ENCODE measurements at places on chromosomes 1 and 21.
A peak's percentile ranks its signal among the peaks of the same experiment; 100 is the strongest.

- no peak for DNase-seq
These were observed 130.3 kb upstream of the C21orf91 start for GRCh38 chr21:17949421-17949820.

DNA sequence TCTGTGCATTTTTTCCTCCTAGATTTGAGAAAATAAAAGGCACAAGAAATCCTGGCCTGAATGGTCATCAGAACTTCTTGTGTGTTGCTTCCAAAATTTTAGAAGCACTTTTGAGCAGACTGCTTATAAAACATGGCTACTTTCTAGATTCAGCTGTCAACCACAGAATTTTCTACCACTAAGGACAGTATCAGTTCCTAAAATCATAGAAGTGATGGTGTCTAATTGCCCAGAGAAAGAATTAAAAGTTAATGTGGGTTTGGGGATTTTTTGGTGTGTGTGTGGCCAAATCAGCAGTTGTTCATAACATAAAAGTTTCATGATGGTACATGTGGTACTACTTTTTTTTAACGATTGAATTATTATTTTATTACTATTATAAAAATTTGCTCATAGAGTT is 171.4 kb upstream of the SNX7 start:
- no peak for DNase-seq

GRCh38 chr1:158691907-158692306 is 5.4 kb upstream of the SPTA1 start:
- DNase-seq: no peak

DNA sequence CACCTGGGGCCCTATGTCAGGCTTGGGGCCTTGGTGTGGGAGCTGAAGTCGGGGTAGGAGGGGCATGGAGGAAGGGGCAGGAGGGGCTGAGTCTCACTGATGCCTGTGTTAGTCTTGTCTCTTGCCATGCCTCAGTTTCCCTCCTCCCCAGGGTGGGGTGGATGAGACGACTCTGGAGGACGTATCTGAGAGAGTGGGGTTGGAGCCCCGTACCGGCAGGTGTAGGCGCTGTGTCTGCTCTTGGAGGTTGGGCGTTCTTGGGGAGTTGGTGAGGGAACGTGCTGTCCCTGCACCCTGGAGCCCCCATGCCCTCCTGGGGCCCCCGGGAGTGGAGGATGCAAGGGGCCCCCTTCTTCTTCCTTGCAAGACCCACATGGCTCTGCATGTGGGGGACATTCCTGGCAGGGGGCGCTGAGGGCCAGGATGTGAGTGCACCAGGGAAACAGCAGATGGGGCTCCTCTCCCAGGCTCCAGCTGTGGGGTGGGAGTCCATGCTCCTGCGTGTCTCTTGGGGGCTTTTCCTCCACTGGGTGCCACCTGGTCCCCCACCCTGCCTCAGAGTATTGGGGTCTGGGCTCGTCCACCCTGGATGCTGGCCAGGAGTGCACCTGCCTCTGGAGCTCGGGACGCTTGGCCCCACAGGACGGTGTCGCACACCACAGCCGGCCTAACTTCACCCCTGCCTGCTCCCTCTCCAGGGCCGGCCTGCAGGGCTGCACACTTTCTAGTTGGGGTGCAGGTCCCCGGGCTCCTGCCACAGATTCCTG is 1.4 kb upstream of the TNFRSF14 start:
- peak; percentile 60 for DNase-seq

- DNase-seq: no peak
These were observed 25.4 kb upstream of the SMYD3 start for GRCh38 chr1:246532519-246532918.

- DNase-seq: no peak
These were observed 36.4 kb downstream of the FMO3 start for GRCh38 chr1:171127099-171127498.

DNA sequence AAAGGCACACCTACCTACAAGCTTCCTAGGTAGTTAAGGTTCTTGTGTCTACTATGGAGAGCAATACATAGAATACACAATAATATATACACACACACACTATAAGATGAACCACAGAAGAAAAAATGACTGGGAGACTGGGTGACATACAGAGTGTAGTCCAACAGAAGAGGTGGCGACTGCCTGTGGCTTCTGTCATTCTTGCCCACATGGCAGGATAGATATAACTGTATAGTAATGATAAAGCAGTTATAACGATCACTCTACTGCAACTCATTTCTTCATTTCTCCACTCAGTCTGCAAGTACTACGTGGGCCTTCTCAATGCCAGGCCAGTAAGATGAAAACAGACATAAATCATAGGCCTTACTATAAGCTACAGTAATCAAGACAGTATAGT is 113.8 kb upstream of the EDN2 start:
- DNase-seq: no peak

GRCh38 chr1:246788895-246789338 is 64.7 kb downstream of the SCCPDH start:
- no peak for DNase-seq

DNA sequence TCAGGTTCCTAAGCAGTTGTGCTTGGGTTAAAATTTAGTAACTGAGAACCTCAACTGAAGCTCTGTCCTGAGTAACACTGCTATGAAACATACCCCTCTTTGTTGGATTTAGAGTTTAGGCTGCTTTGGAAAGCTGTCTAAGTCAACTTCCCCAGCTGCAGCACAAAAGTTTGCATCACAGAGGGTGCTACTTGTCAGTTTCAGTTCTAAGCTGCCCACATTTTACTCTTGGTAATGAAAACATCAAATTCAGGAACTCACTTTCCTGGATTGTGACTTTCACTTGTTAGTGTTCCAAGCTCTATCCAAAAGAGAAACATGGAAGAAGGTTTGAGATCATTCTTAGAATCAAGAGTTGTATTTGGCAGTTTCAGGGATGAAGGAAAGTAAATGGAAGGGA is 191.7 kb upstream of the NFIA start:
- no peak for DNase-seq

DNA sequence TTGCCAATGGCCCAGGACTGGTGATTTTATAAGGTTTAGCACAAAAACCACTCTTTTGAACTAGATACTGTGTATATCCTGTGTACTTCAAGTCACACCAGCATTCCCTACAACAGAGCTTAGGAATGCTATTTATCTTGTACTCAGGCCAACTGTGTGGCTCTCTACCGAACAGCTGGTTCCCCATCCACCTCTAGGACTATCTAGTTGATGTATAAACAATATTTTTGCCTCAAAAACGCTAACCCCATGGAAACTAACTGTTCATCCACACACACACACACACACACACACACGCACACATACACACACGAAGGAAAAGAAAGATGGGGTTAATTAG is 28.7 kb upstream of the SLC45A3 start:
- no peak for DNase-seq

DNA sequence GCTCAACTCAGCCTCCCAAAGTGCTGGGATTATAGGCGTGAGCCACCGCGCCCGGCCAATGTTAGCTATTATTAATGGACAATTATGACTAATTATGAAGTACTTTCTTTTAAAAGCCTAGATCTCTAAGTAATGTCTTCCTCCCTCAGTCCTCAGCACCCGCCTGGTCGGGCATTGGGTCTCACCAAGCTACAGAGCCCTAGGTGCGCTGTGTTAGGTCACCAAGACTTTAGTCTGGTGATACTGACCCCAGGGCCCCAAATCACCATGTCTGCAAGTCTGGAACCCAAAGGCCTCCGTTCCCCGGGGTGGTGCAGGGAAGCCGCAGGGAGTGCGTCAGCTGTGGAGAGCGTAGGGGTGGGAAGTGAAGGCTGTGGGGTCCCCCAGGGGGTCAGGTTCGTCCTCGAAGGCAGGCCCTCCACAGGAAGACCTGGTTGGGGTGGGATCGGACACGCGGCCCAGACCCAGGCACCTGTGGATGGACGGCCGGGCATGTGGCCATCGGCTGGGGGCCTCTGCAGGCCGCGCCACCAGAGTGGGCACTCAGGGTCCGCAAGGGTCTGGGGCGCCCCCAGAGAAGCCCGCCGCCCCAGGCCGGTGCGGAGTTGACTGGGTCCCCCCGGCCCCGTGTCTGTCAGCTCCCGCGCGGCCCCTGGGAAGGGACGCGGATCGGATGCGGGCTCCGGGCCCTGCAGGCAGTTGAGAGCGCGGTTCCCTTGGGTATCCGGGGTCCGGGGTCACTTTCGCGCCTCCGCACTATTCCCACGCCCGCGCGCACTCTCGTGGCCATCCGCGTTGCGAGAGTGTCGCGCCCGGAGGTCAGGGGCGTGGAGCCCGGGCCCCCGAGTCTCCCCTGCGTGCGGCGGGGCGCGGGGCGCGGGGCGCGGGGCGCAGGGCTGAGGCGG is 710 bp upstream of the PDXK start:
- peak; percentile 26 for DNase-seq

GRCh38 chr21:14918527-14918926 is 146.3 kb downstream of the NRIP1 start:
- DNase-seq: no peak

DNA sequence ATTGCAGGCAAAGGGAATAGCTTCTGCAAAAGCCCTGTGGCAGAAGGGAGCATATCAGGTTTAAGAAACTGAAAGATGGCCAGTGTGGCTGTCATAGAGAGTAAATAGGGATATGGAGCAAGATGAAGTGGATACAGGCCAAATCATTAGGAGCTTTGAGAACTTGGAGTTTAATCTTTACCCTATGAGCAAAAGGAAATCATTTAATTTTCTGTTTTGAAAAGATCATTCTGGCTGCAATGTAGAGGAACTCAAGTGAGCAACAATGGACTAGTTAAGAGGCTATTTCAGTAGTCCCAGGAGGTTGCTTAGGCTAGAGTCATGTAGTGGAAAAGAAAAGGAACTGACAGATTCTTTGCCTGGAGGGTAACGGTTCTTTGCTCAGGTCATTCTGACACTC is 47.2 kb downstream of the RAP1A start:
- DNase-seq: no peak

DNA sequence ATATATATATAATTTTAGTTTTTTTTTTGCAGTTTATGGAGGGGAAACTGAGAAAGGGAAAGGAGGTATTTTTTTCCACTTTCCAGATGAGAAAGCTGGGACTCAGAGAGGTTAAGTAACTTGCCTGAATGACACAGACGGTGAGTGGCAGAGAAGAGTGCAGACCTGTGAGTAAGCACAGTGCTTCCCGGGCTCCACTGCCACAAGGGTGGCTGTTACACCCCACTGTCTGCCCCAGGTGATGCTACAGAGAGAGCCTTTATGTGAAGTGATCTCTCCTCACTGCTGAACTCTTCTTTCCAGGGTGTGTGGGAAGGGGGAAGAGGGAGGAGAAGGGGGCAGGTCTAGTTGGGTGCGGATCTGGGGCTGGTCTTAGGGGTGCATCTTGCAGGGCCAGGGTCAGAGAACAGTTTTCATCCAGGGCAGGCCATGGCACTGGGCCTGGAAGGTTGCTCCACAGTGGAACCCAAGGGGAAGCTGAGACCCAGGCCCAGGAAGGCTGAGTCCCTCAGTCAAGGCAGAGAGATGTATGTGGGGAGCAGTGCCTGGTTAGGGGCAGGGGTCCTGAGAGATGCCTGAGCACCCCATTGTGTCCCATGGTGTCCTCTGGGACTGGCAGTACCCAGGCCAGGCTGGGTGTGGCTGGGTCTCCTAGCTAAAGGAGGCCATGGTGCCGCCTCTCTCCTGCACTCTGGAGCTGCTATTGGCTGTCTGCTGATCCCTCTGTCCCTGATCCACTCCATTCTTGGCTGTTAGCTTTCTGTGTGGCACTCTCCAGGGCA is 357.5 kb downstream of the PTPRU start:
- no peak for DNase-seq

GRCh38 chr1:200895443-200895789 is 716 bp downstream of the INAVA start:
- no peak for DNase-seq

Measured in stimulated activated CD4-positive, alpha-beta T cell treated with anti-CD3 and anti-CD28 coated beads, Interleukin-15, amount 100 ng/mL, for 24 hours (primary cell).